CD4-positive, alpha-beta memory T cell (primary cell): ENCODE measurements at places on chromosomes 1 and 21. TPM values are rescaled to one million over a fixed set of nuclear protein-coding genes. Genes with fewer than 3 reads are reported as not detected.

The UROD gene
- 52.0 TPM for total RNA-seq

The AK2 gene
- total RNA-seq = 94.5 TPM

The ZBTB40 gene
- 46.3 TPM for total RNA-seq

The NOS1AP gene
- not detected for total RNA-seq

The CTH gene
- 2.0 TPM for total RNA-seq

The CFHR4 gene
- not detected for total RNA-seq

The CD2 gene
- total RNA-seq = 316 TPM

The ELAPOR1 gene
- total RNA-seq = 13.7 TPM

The LCK gene
- 436 TPM for total RNA-seq

The DONSON gene
- 11.0 TPM for total RNA-seq

The ALG14 gene
- 1.1 TPM for total RNA-seq

The FCRLB gene
- 1.2 TPM for total RNA-seq

The OR2T35 gene
- total RNA-seq = not detected

The APCS gene
- not detected for total RNA-seq
